ENCODE measurements at places on chromosomes 5 and 9.

- no peak for DNase-seq
These were observed 324.1 kb upstream of the TNC start for GRCh38 chr9:115442054-115442453.

DNA sequence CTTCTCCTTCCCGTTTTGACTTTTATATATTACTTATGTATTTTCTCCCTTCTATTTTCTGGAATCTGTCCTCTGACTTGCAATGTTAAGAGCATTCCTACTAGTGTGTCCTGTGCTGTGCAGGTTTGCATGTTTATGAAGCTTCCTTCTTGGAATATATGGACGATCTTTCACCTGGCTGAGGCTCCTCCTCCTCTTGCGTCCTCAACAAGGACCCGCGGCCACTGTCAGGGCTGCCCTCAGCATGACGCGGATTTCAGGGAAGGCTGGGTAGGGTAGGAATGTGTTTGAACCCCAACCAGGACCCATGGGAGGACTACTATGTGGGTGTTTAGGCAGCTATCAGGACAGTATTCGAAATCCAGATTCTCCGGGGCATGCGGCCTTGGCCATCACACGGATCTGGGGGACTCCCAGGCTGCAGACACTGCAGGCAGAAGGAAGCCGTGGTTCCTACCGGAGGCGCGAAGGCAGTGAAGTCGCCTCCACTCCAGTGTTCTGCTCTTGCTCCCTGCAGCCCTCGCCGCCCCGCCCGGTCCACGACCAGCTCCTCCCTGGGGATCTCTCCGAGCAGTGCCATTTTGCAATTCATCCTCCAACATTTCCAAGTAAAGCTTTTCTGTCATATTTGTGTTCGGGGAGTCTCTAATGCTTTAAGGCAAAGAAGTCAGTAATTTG lies 37.0 kb upstream of the OSMR start:
- no peak for DNase-seq

DNA sequence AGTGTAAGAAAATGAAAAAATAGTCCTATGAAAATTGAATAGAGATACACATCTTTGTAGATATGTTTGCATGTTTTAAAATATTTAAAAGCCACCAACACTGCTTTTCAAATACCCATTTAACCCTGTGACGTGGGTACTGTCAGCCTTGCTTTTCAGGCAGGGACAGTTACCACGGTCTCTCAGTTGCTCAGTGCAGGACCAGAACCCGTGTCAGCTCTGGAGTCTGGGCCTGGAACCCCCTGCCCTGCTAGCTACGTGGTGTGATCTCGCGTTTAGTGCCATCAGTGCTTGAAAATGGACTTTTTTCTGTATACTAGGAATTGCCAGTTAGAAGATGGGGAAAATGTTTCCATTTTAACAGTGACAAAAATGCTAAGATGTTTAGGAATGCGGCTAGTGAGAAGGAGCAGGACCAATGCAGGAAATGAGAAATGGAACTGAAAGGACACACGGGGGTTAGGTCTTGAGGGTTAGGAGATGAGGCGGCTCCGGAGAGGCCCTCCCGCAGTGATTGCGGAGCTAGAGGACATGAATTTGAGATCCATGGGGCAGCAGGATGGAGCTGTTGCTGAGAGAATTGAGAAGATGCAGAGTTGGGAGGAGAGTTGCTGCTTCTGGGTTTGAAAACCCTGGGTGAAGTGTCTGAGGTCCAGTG lies 13.7 kb downstream of the RNU6ATAC start:
- no peak for DNase-seq

- DNase-seq = no peak
These were observed 17.0 kb downstream of the MRPL36 start for GRCh38 chr5:1782385-1783215.

GRCh38 chr9:100086097-100086635 lies 12.6 kb downstream of the ERP44 start:
- no peak for DNase-seq

DNA sequence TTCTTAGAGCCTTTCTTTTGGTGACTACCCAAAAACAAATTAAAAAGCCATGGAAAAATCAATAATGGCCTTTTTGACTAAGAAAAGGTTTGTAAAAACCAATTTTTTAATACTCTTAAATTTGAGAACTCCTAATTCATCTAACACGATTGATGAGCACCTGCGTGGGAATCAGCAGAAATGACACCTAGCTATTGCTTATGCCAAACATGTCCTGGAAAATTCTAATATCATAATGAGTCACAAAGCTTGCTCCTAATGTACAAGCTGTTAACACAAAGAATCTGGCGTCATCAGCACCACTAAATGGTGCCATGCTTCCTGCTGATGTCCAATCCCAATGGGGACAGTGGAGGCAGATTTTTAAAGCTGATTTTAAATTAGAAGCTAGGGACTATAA lies 146.2 kb upstream of the LRRTM2 start:
- DNase-seq = no peak

GRCh38 chr5:179865491-179866240 lies 7.0 kb upstream of the MRNIP start:
- DNase-seq = no peak

DNA sequence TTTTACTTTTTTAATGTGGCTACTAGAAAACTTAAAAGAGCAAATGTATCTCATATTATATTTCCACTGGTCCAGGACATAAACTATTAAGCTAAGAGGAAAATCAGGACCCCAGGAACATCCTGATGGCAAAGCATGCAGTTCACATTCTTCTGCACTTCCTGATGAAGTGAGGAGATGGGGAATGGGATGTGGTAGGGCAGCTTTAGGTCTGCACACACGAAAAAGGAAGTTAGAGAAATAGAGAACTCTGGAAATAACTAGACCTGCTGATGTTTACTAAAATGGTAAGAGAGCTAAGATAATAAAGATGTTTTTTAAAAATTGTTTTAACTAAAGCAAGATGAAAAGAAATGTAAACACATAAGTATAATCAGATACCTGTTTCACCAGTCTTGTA lies 39.7 kb upstream of the NIPBL start:
- DNase-seq = no peak

DNA sequence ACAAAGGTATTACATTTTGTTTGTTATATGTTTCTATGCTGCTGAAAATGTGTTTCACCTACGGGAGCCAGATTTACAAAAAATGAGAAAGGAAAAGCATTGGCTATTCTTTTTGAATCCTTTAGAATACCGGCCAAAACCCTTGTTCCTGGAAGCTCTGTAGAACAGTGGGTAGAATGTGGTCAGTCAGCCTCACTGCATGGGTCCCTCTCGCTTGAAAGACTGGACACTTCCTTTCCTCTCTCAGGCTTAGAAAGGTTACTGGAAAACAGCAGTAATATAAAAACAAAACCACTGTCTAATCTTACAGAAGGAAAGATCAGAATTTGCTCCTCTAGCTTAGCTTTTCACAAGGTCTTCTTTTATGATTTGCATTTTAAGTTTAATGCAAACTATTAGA lies 45.1 kb downstream of the OSTF1 start:
- no peak for DNase-seq

DNA sequence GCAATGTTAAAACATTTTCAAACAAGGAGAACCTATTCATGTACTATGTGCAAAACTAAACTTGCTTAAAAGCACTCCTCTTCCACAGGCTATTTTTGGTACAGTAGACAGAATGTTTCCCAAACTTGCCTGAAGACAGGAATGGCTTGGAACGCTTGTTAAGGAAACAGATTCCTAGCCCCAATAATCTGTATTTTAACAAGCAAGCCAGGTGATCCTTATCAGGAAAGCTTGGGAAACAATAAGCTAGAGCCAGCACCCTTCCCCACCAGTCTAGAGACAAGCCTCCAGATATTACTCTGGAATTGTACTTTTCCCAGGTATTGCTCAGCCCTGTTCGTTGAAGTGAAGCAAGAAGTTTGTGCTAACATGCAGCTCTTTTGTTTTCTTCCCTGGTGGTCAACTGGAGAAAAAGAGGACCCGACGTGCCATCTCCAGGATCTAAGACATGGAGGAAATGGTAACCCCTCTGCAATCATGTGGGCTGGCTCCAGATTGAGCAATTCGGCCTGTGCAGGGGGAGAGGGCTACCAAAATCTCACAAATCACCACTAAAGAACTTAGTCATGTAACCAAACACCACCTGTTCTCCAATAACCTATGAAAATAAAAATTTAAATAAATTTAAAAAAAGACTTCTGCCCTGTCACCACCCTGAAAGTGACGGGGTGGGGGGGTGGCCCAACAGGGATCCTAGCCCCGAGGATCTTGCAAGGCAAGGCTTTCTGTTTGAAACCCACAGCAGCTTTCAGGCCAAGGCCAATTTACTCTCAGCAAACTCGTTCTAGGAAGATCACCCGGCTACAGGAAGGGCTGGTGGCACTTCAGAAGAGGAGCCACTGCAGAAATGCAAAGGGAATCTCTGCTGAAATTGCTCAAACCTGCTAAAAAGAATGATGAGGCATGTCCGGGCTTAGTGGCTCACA lies 48.6 kb downstream of the SHB start:
- DNase-seq = no peak

DNA sequence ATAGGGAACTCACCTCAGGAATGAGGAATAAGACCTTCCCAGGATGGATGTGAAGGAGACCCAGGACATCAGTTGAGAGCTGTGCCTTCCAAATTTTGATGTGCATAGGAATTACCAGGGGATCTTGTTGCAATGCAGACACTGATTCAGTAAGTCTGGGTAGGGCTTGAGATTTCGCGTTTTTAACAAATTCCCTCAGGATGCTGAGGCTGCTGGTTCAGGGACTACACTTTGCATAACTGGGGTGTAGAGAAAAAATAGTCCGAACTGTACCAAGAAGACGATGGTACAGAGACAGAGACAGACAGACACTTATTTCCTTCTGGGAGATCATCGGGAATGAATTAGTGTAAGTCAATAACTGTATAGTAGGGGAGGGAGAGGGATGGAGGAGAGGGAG lies 82.3 kb upstream of the FREM1 start:
- no peak for DNase-seq

DNA sequence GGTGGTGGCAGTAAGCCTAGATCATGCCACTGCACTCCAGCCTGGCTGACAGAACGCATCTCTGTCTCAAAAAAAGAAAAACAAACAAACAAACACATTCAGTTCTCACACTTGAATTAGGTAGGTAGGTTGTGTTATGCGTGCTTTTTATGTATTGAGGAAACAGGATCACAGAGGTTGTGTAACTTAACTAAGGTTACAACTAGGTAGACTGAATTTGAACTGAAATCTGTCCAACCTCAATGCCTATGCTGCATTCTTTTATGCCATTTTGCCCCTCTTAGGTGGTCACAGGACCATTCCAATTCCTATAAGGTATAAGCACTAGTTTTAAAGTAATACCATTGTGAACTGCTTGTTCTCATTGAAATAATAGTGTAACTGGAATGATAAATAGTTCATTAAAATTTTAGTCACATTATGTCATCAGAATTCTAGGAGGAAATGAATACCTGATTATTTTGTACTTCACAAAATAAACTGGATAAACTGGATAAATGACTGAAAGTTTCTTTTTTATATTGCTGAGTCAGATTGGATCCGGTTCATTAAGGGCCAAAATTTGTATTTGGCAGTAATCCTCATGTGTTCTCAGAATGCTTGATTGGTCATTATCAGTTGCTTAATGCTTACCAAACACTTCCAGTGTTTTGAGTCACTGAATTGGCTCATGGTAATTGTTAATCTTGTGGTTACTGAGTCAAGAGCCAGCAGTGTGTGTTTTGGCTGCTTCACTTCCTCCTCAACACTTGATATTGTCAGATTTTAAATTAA lies 7.1 kb downstream of the UBAP1 start:
- DNase-seq = peak; percentile 71

- DNase-seq = no peak
These were observed 124.0 kb downstream of the CETN3 start for GRCh38 chr5:90285581-90285980.

DNA sequence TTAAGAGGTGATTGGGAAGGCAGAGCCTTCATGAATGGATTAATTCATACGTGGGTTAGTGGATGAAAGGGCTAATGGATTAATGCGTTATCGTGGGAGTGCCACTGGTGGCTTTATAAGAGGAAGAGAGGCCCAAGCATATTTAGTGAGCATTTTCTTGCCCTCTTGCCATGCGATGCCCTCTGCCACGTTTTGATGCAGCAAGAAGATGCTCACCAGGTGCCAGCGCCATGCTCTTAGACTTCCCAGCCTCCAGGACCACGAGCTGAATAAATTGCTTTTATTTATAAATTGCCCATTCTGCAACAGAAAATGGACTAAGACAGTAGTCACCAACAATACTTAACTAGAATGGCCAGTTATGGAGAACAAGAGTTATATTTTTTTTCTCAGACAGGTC lies 24.2 kb downstream of the DAPK1 start:
- no peak for DNase-seq

DNA sequence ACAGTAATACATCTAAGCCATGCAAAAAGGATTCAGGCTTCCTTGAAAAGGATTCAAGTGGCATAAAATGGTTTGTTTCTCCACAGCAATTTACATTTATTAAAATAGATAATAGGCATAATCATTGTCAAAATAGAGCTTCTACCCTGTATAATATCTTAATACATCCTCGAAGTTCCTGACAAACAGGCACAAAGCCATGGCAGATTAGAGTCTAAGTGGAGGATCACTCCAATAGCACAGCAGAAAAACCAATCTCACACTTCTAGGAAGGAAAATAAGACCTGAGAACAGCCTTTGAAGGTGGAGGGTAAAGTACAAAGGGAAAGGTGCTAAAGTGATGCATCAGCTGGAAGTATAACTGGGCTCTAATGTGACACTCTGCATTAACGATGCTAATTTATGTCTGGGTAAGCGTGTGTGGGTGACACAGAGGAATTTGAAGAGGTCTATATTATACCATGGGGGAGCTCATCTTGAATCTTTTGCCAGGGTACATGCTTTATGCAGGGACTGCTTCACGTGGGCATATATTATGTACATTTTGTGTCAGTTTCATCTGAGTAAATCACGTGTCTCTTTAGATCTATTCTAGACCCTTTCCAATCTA lies 28.8 kb downstream of the PPP2R2B start:
- DNase-seq = no peak

GRCh38 chr5:112555691-112556090 lies 136.6 kb upstream of the EPB41L4A start:
- DNase-seq = no peak

DNA sequence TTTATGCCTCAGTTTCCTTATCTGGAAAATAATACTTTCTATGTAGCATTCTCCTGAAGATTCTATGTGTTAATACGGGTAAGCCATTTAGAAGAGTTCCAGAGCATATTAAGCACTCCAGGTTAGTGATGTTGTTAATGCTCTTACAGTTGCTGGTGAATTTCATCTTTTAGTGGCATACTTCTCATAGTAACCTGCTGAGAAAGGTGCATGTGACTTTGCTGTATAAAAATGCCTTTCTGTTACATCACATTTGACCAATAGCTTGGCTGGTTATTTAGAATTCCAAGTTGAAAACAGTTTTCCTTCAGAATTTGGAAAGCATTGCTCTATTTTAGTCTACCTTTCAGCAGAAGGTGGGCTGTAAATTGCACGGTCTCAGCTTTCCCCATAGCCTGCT lies 27.2 kb downstream of the GCNT1 start:
- no peak for DNase-seq

Measured in fibroblast of the conjunctiva (primary cell).